NCI-H1092 treated with DMSO at 0.1 percent for 48 hours (cell line): ENCODE measurements at places on chromosomes 13 and 19.

- DNase-seq = no peak
These were observed 161.4 kb downstream of the EFNB2 start for GRCh38 chr13:106373989-106374572.

- no peak for DNase-seq
These were observed at the start of gene CSNK1G2 for GRCh38 chr19:1941146-1942077. TSS of gene CSNK1G2 (plus strand) at chr19:1941172. CDS start at chr19:1969773, 28,601 bp downstream.

DNA sequence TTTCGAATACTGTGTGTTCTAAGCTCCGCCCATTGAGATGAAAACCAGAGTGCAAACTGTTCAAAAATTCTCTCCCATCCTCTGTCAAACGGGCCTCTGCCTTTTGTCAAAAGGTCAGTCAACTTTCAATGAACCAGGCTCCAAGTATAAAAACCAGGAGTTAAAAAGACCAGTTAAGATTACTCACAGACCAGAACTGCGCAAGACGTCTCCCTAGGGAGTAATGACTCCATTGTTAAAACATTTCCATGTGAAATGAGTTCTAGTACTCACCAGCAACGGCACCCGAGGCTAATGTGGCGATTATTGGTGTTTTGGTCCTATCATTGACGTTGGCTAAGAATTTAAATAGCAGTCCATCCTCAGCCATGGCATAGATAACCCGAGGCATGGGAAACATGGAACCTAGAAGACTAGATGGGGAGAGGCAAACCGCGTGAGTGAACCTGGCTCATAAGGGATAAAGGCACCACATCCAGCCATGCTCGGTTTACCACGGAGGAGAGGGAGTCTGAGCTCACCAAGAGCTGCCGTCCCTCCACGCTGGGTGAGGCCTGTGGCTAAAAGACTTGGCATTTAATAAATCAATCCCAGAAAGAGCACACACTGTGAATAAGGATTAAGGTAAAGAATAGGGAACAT, 73.3 kb downstream of the SLC7A1 start:
- no peak for DNase-seq

GRCh38 chr13:43221611-43222010, 198.2 kb downstream of the DNAJC15 start:
- no peak for DNase-seq

DNA sequence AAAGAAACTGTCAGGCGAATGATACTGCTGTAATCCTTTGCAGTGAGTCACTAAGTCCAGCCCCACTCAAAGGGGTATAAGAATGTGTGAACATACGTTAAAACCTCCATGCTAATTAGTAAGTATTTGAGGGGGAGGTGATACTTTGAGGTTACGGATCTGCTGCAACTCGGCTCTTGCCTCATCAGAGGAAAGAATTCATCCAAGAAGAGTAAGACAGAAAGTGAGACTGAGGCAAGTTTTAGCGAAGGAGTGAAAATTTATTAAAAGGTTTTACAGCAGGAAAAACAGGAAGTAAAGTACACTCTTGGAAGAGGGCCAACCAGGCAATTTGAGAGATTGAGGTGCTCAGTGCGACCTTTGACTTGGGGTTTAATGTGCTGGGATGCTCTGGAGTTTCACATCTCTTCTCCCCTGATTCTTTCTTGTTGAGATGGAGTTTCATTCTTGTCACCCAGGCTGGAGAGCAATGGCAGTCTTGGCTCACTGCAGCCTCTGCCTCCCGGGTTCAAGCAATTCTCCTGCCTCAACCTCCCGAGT, 9.8 kb downstream of the CLEC4M start:
- no peak for DNase-seq

DNA sequence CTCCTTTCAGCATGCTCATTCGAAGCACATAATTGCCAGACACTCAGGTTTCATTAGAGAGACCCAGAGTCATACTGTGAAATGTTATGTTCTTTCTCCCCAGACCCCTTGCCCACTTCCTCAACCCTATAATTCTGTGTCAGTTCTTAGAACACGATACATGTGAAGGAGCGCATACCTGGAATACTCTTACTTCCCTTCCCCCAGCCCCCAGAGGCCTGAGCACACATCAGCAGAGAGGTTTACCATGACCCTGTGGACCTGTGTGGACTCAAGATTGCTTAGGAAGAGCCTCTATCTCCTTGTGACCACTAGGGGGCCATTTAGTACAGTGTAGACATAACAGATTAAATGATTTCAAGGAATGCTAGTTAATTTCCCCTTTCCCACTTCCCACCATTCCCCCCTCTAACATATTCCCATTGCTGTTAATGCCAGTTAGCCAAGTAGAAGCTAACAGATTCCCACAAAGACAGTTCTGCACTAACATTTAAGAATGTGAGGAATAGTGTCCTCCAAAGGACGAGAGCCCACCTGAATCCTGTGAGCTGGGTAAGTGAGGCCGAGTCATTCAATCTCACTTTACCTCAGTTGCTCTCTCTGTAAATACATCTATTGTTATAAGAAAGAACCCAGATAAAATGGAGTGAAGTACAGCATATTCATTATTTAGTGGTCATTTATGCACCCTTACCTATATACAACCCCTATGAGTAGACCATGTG, 154.2 kb upstream of the MAB21L1 start:
- peak; percentile 16 for DNase-seq

DNA sequence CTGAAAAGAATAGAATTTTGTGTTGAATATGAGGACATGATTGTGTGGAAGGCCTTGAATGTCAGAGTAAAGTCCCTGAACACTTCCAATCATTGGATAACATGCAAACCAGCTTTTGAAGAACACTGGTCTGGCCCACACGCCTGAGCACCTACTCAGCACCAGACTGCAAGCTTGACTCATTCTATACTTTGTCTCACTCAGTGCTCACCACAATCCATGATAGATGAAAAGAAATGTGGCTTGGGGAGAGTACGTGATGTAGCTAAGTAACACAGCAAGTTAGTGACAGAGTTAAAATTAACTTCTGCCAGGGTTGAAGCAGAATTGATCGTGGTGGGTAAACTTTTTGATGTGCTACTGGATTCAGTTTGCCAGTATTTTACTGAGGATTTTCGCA, 12.0 kb downstream of the DLEU7 start:
- no peak for DNase-seq

DNA sequence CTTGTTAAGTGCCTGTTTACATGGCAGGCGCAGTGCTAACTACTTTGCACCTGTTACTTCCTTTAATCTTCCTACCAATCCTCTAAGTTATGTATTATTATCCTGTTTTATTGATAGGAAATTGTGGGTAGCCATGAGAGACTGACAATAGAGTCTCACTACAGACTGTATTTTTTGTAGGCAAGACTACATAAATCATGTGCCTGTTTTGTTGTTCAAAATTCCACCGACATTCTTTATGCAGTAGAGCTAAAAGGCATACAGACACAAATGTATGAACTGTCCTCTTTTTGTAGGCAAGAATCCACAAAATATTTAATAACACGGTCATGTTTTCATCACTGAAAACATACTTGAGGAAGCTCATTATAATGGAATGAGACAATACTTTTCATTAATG, 205.5 kb downstream of the NALCN start:
- no peak for DNase-seq

DNA sequence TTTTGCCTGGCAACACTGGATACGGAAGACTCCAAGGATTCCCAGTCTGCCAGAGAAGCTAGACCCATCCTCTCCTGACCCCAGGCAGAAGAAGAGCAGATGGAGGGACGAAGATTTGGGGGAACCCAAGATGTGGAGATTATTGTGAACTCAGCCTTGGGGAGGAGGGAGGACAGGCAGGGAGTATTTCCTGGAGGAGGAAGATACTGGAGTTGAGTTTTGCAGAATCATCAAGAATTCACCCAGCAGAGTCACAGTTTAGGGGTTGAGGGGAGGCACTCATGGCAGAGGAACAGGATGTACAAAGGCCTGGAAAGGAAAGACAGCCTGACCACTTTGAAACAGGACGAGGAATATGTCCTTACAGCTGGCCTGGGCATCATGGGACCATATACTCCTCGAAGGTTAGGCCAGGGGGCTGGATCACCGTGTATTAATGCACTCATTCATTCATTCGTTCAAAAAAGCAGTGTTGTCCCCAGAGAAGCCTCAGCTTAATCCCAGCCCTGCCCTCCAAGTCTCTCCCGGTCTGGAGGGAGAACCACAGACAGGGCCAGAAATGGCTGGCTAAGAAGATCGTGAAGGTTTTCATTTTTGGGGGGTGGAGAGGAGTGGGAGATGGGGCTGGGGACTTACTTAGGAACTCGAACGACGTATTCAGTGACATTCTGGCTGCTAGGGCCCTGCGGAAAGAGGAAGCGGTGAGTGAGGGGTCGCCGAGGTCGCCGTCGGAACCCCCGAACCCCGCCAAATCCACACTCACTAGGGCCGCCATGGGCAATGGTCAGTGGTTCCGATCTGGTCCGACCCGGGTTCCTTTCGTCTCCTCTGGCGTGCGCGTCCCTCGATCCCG, 517 bp downstream of the GTF2F1 start:
- DNase-seq = no peak

GRCh38 chr13:78689011-78689410, 30.1 kb upstream of the OBI1 start:
- DNase-seq = peak; percentile 24
